ENCODE measurements at places on chromosomes 5 and 9.

DNA sequence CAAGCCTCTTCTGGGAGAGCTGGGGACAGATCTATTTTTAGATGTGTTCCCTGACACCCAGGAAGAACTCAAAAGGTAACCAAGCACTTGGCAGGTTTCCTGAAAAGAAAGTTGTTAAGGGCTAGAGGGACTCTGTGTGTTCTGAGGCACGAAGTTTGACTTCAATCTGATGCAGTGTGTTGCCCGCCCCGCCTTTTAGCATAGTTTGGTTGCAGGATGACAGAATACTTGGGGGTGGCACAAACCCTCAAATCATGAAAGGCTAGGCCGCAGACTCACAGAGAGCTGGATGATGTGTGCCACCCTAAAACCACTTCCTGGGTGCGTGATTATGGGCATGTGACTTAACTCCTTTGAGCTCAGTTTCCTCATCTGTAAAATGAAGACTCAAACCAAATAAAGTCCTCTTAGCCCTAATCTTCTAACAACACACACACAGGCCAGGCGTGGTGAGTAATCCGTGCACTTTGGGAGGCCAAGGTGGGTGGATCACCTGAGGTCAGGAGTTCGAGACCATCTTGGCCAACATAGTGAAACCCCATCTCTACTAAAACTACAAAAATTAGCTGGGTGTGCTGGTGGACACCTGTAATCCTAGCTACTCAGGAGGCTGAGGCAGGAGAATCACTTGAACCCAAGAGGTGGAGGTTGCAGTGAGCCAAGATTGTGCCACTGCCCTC, 12.8 kb upstream of the NDFIP1 start:
- DNase-seq, result peak; percentile 26

- DNase-seq, result peak; percentile 47
These were observed 6.5 kb upstream of the PITX1 start for GRCh38 chr5:135040333-135041144.

GRCh38 chr9:112433499-112434392, 52.9 kb upstream of the KIAA1958 start:
- DNase-seq, result no peak

GRCh38 chr5:148620091-148620490, 34.2 kb downstream of the HTR4 start:
- DNase-seq, result no peak

DNA sequence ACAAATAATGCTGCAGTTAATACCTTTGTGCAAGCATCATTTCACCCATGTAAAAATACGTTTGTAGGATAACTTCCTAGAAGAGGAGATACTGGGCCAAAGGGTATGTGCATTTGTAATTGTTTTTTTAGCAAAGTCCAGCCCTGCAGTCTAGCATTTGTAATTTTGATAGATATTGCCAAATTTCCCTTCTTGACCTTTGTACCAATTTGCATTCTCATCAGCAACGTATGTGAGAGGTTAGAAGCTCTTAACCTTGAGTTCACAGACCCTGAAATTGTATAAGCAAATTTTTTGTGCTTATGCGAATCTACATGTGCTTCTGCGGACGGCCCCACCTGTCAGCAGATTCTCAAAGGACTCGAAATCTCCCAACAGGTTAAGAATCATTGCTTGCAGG, 18.6 kb upstream of the TOMM5 start:
- no peak for DNase-seq

DNA sequence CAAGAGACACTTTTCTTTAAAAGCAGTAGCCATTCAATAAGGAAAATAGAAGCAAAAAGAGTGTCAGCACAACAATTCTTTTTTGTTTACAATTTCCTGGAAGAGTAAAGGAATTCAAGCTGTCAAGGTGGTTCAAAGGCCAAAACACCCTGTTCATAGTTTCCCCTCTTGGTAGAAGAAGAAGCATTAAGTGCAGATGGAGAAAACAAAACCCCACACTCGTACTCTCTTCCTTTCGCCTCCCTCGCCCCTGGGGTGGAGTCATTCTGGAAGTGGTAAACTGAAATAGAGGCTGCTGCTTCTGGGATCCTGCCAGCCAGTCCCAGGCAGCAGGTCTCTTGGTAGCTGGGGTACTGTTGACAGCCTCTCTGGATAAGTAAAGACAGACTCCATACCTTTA, 105.0 kb downstream of the ANKRD55 start:
- DNase-seq, result no peak

- DNase-seq, result no peak
These were observed 58.9 kb downstream of the ARSB start for GRCh38 chr5:78926252-78926651.

GRCh38 chr9:6183227-6183551, 32.4 kb upstream of the IL33 start:
- DNase-seq, result no peak

- DNase-seq, result no peak
These were observed 36.9 kb downstream of the MACROH2A1 start for GRCh38 chr5:135362102-135362501.

GRCh38 chr9:130890870-130891687, 5.5 kb downstream of the QRFP start:
- DNase-seq, result no peak

DNA sequence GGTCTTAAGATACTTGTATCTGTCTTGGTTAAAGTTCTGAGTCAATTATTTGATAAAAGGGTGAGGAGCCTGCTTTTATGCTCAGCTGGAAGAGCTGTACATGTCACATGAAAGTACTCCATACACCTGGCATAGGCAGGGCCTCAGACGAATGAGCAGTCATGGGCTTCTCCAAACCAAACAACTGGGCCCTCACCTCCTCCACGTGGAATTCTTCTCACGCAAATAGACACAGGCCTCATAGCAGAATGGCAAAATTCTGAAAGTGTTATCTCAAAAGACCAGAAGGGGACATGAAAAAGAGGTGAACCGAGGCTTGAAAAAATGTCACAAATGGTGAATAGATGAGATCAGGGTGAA, 48.6 kb downstream of the FAM240B start:
- no peak for DNase-seq

DNA sequence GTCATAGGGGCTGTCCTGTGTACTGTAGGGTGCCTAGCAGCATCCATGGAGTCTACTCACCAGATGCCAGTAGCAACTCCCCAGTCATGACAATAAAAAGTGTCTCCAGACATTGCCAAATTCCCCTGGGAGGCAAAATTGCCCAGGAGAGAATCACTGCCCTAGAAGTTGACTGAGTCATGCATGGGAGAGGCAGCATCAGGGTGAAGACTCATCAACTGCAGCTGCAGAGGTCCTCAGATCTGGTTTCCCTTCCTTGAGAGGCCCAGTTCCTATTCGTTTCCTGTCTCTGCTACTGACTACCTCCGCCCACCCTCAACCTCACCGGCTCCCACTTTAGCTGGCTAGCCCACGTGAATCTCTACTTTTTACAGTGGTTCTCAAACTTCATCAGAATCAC, 88.6 kb upstream of the AGXT2 start:
- DNase-seq, result peak; percentile 100

- no peak for DNase-seq
These were observed 178.7 kb upstream of the SGCD start for GRCh38 chr5:156148301-156148700.

GRCh38 chr5:54965806-54966205, 19.6 kb downstream of the ESM1 start:
- DNase-seq, result no peak

- peak; percentile 19 for DNase-seq
These were observed 48.1 kb downstream of the FNBP1 start for GRCh38 chr9:129994882-129995281.

GRCh38 chr5:135376961-135377624, 21.9 kb downstream of the MACROH2A1 start:
- no peak for DNase-seq

DNA sequence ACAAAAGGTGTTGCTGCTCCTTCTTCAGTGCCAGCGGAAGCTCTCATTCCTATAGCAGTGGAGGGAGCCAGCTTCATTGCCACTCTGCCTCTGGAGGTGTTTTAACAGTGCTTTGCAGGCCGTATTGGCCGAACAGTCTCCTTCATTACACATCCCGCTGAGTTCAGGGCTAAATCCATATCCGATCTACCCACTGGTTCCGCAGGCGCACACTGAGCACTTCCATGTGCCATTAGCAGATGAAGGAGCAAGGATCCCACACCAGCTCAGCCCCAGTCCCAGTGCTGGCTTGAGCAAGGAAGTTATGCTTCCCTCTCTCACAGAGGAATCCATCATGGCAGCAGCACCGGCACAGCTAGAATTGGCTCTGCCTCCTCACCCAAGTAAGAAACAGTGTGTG, 121.2 kb upstream of the IRX2 start:
- DNase-seq, result no peak

DNA sequence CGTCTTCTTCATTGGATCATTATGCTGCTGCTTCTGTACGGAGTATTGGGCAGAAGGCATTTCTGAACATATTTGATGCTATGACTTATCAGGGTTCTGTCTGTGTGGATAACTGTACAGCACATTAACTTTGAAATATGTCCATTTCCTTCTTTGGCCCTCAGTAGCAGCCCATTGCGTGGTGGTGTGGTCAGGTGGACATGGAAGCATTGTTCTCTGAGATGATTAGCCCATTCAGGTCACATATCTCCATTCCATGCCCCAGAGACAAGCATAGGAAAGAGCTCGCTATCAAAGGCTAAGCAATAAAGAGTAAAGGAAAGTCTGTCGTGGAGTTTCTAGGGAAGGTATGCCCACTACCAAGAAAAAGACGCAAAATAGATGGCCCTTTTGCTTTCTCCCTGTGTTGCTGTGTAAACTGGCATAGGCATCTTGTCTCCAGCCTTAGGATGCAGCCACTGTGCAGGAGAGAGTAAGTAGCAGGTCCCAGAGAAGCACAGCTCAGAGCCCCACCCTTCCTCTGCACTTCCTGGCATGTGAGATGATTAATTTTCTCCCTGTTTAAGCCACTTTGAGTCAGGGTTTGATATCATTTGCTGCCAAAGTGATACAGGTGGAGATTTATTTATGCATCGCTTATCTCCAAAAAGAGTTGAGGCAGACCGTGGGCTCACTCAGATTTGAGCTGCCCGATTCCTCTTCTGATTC, 221.9 kb downstream of the PDZD2 start:
- DNase-seq, result no peak

DNA sequence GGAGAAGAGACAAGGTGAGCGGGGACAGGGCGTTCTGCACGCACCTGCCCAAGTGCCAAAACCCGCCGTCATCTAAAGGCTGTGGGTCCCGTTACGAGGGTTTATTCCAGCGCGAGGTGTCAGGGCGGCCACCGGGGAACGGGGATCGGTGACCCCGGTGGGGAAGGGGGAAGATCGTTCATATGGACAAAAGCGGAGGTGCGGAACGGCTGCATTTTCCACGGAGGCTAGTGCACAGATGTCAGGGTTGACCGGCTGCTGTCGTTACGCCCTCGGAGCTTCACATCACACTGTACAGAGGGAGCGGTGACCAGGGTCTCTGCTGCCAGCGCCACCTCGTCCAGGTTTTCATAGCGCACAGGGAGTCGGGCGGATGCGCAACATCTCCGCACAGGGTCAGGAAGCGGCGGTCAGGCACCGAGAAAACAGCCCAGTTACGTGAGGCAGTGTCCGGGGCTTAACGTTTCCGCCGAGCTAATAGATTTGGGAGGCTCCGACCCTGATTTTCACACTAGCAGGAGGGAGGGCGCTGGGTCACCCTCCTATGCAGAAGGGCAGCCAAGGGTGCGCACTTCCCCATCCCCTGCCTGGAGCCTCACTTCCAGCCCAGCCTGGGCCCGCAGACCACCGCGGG, 13.5 kb downstream of the BTNL9 start:
- DNase-seq, result peak; percentile 15

DNA sequence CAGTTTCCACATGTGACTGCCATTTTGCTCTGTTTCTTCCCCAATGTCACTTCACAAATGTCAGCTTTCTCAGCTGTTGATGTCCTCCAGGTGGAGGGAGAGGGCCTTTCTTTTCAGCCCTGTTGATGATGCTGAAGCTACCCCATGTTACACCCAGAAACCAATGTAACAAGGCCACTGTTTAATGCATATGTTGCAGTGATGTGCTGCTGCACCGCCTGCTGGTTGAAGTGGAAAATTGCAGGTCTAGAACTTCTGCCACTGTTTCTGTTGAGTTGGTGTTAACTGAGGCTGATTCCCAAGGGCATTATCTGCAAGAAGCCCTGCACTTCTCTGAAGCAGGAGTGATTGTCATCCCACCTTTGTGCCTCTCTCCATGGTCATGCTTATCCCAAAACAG, 428.4 kb downstream of the KDM4C start:
- DNase-seq, result peak; percentile 18

- DNase-seq, result no peak
These were observed 247.5 kb downstream of the NSG2 start for GRCh38 chr5:174293006-174293405.

DNA sequence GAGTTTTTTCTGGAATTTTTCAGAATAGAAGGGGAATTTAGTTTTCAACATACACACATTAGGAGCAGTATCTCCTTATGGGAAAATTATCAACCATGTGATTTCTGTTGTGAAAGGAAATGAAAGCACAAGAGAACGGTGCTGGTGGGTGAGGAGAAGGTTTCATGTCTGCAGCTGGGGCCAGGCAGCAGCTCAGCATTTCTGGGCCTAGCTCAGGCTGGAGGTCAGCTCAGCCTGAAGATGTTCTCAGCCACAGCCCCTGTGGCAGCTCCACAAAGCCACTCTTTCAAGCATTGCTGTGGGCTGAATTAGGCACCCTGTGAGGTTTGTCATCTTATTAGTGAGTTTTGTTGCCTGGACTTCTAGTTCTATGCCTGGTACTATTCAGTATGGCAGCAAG, 90.3 kb downstream of the DIRAS2 start:
- no peak for DNase-seq

- DNase-seq, result peak; percentile 77
These were observed 8.9 kb downstream of the DNLZ start for GRCh38 chr9:136354592-136355085.

DNA sequence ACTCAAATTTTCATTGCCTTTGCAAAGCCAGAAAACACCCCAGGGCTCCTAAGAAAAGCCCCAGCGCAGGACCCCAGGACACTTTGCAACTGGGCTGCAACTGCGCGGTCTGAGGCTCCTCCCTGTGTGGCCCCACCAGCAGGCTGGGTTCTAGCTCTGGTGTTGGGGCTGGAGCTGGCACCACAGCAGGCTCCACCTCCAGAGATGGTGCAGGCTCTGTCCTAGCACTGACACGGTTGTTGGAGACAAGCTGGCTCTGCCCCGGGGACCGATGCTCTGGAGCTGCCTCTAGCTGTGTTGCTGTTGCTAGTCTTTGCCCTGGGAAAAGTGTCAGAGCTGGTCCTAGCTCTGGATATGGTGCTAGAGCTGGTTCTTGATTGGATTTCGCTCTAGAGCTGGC, 13.6 kb downstream of the LCN10 start:
- peak; percentile 59 for DNase-seq

DNA sequence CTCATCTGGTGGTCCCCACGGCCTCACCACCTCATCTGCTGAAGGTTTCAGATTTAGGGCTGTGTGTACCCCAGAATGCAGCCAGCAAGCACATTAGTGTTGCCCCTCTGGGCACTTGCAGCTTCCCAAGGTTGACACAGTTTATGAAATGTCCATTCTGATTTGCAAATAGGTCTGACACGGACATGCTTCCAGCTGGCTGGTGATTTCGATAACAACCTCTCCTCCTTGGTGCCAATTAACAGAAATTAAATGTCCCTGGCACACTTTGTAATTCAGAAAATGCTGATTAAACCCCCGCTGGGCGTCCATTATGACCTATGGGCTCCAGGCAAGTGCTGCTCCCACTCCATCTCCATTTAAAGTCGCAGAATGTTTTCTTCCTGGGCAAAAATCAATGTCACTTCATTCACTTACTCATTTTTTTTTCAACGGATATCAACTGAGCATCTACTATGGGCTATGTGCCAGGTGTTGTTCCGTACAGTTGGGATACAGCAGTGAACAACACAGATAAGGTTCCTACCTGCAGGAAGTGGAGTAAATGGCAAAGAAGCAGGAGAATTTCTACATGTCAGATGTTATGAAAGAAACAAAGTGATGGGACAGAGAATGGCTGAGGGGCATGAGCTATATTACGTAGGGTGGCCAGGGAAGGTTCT, 32.0 kb downstream of the PLAC8L1 start:
- no peak for DNase-seq
